ENCODE measurements at places on chromosomes 1 and 21.

GRCh38 chr1:115545096-115545720 lies 96.6 kb upstream of the VANGL1 start:
- no peak for DNase-seq

- no peak for DNase-seq
These were observed 50.3 kb downstream of the LEPR start for GRCh38 chr1:65470766-65471165.

DNA sequence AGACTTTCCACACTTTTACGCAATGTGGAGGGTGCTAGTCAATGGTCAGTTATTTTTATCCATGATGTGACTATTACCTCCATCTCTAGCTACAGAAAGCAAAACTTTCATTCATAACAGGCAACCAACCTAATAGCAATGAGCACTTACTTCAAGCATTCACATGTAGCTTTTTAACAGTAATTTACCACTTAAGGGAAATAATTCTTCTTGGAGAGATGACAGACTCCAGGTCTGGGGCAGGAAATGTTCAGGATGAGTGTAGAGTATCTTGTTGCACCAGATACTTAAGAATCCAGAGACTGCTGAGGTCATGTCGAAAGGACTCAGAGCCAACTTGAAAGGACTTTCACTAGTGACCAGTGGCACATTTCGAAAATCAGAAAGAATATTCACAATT lies 347.6 kb downstream of the CHRM3 start:
- no peak for DNase-seq

- DNase-seq: no peak
These were observed 2.1 kb upstream of the ATXN7L2 start for GRCh38 chr1:109481646-109482045.

GRCh38 chr1:84795966-84796600 lies 96.9 kb downstream of the LPAR3 start:
- no peak for DNase-seq

DNA sequence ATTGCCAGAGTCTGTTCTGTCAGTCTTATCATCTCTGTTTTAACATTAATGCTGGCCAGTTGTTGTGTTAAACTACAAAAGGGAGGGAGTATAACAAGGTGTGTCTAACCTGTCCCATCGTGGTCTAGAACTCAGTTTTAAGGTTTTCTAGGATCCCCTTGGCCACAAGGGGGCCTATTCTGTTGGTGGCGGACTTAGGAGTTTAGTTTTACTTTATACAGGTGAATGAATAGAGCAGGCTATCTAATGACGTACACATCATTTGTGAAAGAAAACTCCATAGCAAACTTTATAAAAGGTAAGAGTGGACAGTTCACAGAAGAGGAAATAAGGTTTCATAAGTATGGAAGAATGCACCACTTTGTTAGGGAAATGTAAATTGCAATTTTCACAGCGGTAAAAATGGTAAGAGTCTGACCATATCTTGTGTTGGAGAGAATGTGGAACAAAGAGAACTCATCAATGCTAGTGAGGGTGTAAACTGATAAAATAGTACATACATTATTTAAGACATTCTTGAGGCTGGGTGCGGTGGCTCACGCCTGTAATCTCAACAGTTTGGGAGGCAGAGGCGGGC lies 2.5 kb upstream of the ATF6 start:
- peak; percentile 25 for DNase-seq

- DNase-seq: no peak
These were observed 9.9 kb downstream of the F5 start for GRCh38 chr1:169576241-169576934.

DNA sequence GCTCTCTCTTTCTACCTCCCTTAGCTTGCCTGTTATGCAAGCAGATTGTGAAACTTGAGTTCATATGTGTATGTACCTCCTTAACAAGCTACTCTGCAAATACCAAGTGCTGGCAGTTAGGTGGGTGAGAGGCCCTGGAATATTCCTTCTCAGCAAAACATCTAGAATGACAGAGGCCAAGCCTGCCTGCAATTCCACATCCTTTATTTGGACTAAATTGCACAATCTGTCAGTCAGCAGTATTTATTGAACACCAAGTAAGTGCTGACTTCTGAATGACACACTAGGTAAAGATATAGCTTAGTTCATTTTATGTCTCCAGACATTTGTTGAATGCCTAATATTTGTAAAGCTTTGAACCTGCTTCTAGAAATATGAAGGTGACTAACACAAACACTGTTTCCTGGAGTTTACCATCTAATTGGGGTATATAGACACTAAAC lies 87.5 kb downstream of the RGL1 start:
- no peak for DNase-seq

DNA sequence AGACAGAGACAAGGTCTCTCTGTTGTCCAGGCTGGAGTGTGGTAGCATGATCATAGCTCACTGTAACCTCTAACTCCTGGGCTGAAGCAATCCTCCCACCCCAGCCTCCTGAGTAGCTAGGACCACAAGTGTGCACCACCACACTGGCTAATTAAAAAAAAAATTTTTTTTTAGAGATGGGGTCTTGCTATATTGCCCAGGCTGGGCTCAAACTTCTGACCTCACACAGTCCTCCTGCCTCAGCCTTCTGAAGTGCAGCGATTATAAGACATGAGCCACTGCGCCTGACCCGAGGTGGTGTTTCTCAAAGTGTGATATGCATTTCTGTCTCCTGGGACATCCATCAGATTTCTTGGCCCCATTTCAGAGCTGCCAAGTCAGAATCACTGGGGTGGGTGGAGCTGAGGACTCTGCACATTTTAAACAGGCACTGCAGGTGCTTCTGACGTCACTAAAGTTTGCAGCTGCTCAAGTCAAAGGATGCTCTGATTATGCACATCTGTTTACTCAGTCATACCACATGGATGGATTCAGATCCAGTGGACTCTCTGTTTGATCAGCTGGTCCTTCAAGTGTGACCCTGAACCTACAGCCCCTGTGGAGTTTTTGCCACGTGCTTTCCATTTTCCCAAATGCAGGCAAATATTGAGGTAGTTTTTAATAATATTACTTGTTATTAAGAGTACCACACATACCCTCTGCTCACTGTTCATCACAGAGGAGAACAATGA lies 21.4 kb downstream of the TGFB2 start:
- no peak for DNase-seq

DNA sequence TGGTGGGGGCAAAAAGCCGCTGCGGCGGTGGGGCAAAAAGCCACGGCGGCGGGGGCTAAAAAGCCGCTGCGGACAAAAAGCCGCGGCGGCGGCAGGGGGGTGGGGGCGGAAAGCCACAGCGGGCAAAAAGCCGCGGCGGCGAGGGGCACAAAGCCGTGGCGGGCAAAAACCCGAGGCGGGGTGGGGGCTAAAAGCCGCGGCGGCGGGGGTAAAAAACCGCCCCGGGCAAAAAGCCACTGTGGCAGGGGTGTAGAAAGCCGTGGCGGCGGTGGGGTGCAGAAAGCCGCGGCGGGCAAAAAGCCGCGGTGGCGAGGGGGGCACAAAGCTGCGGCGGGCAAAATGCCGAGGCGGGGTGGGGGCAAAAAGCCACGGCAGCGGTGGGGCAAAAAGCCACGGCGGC lies 3901.8 kb downstream of the SRGAP2C start:
- no peak for DNase-seq

DNA sequence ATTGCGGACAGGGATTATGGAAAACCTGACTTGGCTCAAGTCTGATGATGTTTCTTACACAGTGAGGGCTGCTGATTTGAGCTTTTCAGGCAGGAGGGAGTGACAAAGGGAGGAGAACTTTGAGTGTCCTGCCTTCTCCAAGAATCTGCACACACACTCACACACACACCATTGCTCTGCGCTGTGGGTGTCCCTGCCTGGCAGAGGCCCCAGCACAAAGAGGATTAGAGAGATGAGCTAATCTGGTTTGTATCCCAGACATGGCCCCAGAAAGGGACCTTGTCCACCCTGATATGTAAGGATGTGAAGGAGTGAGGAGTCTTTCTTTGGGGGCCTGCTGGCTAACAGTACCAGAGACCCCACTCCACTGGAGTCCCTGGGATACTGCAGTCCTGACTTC lies 5.9 kb upstream of the WNT2B start:
- no peak for DNase-seq

DNA sequence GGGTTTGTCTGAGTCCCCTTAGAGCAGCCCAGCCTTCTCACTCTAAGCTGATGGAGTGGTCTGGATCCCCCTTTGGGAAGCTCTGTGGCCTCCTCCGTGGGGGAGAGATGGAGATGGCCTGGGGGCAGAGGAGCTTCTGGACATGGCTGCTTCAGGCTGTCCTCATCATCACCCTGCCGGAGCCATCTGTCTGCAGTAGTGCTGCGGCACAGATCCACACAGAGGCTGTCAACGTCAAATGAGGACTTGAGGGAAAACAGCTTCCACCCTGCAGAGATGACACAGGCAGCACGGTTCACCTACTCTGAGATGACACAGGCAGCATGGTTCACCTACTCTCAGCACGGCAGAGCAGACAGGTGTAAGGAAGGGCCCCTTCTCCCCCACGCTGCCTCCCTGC lies 134.3 kb downstream of the IGSF21 start:
- DNase-seq: no peak

DNA sequence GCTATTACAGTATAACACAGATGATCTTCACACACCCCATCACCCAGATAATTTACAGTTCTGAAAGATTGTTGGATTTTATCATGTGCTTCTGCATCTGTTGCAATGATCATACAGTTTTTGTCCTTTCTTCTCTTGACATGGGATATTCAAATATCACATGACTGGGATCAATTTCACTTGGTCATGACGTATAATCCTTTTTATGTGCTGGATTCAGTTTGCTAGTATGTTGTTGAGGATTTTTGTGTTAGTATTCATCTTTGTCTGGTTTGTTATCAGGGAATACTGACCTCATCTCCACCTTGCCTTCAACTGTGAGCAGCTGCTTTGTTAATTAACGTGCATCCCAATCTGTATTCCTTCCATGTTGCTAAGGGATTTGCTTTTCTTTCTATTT lies 44.7 kb upstream of the DISC1 start:
- no peak for DNase-seq

DNA sequence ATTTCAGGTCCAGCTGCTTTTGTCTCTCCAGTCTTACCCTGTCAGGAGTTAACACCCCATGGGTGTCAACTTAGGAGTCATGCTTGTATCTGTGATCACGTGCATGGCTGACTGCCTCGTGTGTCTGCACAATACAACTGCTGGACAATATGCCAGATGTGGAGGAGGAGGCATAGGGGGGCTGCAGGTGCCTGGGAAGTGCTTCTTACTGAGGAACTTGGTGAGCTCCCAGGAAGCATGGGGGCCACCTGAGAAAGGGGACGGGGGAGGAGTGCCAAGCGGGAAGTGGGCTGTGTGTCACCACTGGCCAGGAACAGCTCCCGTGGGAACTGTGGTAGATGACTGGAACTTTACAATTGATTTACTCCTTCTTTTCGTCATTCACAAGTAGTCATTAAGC lies 9.5 kb downstream of the RHEX start:
- no peak for DNase-seq

DNA sequence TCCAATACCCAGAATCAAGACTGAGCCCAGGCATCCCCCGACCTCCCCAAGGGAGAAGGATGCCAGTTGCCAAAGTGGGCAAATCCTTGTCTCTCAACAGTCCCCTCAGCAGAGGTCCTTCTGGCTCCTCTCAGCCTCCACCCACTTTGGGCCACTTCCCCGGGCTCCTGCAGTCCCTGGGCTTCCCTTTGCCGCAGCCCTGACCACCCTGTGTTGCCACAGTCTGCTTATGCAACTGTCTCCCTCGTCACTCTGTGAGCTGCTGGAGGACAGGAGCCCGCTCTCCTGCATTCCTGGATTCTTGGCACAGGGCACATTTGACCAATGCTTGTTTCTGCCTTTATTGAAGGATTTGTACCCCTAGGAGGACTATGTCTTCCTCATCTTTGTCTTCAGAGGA lies 2.9 kb upstream of the LRP8 start:
- no peak for DNase-seq

- DNase-seq: no peak
These were observed 6.1 kb upstream of the CD1A start for GRCh38 chr1:158248118-158248517.

DNA sequence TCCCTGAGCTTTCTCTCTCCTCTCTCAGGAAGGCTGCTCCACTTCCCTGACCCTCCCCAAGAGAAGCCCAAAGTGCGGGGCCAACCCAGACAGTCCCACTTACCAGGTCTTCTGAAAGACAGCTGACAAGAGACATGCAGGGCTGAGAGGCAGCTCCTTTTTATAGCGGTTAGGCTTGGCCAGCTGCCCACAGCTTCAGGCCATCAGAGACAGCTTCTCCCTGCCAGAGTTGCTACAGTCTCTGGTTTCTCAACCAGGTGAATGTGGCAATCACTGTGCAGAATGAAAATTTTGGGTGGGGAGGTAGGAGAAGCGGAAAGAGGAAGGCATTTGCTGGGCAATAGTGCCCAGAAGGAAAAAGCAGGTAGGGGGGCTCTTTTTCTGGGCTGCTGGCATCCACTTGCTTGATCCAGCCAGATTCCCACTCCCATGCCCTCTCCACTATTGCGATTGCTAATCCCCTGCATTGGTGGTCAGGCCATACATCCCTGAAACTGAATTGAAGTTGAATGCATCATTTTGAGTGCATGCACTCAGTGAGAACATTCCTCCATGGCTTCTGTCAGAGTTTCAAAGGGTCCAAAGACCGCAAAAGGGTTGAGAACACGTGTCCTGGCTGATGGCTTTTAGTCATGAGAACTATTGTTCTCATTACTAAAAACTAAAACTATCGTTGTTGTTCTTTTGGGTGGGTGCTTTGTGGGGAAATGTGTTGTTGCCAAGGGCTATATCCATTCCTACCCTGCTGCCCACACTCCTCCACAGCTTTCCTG lies at the start of gene S100A8:
S100A8 (minus strand) TSS at position 136 of the 773 bp plus-strand sequence. CDS start 538 bp downstream, outside the sequence.
- DNase-seq: no peak

DNA sequence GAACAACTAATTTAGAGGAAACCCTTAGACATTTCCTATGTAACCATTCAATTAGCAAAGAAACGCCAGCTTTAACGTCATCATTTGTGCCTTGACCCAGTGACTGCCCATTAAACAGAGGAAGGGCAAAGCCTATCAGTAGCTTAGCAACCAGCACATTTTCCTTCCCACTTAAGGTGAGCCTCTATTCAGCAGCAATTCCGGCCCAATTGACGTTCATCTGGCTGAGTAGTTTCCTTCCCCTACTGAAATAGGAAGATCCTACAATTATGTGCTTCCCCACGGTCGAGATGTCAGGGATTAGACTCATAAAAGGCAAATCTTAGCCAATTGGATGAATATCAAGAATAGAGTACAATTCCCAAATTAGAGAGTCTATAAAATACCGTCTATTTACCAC lies 482.1 kb upstream of the ADAMTS5 start:
- no peak for DNase-seq

GRCh38 chr1:99590578-99591209 lies 55.2 kb upstream of the PALMD start:
- no peak for DNase-seq

DNA sequence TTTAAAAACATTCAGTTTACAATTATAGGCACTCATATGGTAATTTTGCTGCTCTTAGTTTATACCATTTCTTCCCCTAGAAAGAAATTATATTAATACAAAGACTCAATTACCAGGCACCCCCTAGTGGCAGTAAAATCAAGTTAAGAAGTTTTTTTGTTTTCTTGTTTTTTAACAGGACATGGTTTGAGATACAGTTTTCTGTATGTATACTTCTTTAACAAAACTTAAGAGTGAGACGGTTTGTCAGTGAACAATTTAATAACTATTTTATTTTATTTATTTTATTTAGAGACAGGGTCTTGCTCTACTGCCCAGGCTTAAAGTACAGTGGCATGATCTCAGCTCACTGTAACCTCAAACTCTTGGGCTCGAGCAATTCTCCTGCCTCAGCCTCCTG lies 224.6 kb downstream of the FAF1 start:
- peak; percentile 9 for DNase-seq

- DNase-seq: no peak
These were observed 459 bp downstream of the SERBP1 start for GRCh38 chr1:67429528-67430357.

- no peak for DNase-seq
These were observed 12.1 kb upstream of the RNF223 start for GRCh38 chr1:1085911-1086841.

GRCh38 chr1:185907246-185907645 lies 173.1 kb downstream of the HMCN1 start:
- DNase-seq: no peak

All from NT2/D1 (cell line).